Fibroblast of skin of back (primary cell): ENCODE measurements at places on chromosomes 11 and 22.

- no peak for DNase-seq
Measured at GRCh38 chr11:22657101-22657694, 9.2 kb upstream of the GAS2 start.

GRCh38 chr11:94837317-94837716 is 69.2 kb downstream of the AMOTL1 start:
- DNase-seq = no peak

GRCh38 chr22:35582861-35583670 is 34.1 kb downstream of the MB start:
- peak; percentile 45 for DNase-seq

- no peak for DNase-seq
Measured at GRCh38 chr11:7413961-7414915, 71.1 kb upstream of the OLFML1 start.

- no peak for DNase-seq
Measured at GRCh38 chr11:358129-358800, 11.0 kb upstream of the B4GALNT4 start.
